ENCODE measurements at places on chromosomes 4 and X.

- peak; percentile 85 for DNase-seq
Measured at GRCh38 chr4:8315435-8316250, 46.1 kb downstream of the HTRA3 start.

DNA sequence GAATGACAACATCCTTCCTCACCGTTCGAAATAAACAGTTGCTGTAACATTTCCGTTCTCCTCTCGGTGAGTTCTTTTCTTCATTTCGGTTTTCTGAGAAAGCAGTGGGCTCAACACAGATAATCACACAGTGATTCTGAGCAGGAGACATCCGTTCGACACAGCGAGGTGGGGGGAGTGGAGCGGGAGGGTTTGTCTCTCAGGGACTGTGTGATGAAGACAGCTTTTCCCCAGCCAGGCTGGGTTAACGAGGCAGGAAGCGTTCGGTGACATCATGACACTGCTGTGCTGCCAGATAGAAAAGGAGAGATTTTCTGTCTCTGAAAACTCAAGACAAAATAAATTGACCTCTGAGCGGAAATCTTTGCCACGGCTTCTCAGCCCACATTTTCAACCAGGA is 119.3 kb downstream of the CRLF2 start:
- peak; percentile 10 for DNase-seq

- DNase-seq = no peak
Measured at GRCh38 chrX:71634366-71634765, 16.1 kb upstream of the CXCR3 start.

GRCh38 chr4:167032871-167033270 is 201.4 kb downstream of the SPOCK3 start:
- peak; percentile 24 for DNase-seq

DNA sequence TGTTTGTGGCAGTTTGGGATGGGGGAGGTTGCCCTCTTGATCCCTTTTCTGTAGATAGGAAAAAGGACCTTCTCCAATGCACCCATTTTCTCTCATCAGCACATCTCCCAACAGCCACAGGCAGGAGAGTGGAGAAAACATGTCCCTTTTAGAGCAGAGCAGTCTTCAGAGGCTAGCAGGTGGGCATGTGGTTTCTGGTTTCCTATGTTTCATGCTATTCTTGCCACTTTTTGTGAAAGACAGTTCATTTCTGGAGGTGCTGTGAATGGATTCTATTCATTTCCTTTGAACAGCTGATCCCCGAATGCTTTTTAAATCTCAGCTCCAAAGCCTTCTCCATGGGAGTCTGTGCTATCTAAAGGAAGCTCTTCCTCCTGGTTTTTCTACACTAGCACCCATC is 18.9 kb downstream of the RASL11B start:
- DNase-seq = no peak

DNA sequence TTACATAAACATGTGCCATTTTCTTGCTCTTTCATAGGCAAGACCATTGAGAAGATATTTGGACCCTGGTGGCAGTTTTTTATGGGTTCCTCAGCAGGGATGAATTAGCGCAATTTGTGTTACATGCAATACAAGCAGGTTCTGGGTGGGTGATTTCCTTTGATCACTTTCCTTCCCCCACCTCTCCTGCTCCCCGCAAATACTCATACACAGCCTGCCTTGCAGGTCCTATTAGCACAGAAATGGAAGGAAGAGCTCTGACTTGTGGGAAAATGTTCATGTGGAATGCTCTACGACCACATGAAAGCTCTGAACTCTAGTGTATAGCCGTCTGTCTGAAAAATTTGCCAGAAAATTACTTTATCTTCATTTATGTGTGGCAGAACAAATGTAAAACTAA is 361.0 kb upstream of the FAT1 start:
- no peak for DNase-seq

- no peak for DNase-seq
Measured at GRCh38 chrX:27307546-27307945, 155.6 kb downstream of the PPP4R3C start.

DNA sequence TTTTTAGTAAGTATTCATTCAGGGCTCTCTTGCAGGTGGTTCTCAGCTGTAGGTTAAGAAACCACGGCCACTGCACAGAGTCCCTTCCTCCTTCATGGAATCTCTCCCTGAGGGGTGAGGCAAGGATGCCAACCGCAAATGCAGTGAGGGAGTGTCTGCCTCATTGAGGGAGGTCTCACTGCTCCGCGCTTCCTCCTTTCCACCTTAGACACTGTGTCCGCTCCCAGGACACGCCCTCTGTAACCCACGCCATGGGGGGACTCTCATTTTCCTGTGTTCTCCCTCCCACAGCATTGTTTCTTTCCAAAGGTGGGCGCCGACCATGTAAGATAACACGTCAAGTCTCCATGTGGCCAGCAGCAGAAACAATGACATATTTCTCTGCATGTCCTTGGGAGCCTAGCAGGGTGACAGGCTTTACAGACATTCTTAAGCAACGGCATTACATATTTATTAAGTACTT is 63.2 kb downstream of the SEPSECS start:
- no peak for DNase-seq

- DNase-seq = no peak
Measured at GRCh38 chr4:148770848-148771247, 328.6 kb upstream of the NR3C2 start.

DNA sequence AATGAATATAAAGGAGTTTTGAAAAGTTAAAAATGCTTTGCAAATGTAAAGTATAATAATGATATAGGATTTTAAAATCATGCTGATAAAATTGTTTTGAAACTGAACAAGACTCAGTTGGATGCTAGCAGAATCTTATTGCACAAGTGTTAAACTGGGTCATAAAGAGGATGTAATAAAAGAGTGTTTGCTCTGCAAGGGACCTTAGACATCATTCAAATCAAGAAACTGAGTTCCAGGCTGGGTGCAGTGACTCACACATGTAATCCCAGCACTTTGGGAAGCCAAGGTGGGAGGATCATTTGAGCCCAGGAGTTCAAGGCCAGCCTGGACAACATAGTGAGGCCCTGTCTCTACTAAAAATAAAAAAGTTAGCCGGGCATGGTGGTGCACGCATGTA is 27.5 kb upstream of the DUSP21 start:
- DNase-seq = no peak

- no peak for DNase-seq
Measured at GRCh38 chr4:137681081-137681480, 148.8 kb upstream of the PCDH18 start.

GRCh38 chr4:77845400-77845799 is 17.2 kb upstream of the MRPL1 start:
- no peak for DNase-seq

DNA sequence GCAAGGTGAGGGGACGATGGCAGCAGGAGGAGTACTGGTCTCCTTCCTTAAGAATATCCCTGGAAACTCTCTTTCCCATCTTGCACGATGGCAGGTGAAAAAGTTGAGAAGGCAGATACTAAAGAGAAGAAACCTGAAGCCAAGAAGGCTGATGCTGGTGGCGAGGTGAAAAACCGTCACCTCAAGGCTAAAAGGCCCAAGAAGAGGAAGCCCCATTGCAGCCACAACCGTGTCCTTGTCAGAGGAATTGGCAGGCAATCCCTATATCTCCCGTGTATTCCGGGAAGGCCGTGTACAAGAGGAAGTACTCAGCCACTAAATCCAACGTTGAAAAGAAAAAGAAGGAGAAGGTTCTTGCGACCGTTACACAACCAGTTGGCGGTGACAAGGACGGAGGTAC is 40.0 kb downstream of the CRLF2 start:
- DNase-seq = no peak

GRCh38 chrX:46366381-46367207 is 178.6 kb downstream of the ZNF674 start:
- DNase-seq = no peak

DNA sequence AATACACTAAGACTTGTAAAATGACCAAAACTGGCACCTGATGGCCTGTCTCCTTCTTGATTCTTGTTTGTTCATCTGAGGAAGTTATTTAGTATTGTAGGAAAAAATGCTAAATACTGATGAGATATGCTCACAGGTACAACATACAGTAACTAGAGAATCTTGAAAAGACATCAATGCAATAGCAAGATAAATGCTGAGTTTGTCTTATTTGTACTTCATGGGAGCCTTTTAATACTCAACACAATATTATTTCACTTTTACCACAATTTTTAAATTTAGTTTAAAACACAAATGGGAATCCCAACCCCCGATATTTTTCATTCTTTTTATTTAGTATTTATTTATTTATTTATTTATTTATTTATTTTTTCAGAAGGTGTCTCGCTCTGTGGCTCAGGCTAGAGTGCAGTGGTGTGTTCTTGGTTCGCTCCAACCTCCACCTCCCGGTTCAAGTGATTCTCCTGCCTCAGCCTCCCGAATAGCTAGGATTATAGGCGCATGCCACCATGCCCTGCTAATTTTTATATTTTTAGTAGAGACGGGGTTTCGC is 12.1 kb downstream of the HHIP start:
- no peak for DNase-seq

DNA sequence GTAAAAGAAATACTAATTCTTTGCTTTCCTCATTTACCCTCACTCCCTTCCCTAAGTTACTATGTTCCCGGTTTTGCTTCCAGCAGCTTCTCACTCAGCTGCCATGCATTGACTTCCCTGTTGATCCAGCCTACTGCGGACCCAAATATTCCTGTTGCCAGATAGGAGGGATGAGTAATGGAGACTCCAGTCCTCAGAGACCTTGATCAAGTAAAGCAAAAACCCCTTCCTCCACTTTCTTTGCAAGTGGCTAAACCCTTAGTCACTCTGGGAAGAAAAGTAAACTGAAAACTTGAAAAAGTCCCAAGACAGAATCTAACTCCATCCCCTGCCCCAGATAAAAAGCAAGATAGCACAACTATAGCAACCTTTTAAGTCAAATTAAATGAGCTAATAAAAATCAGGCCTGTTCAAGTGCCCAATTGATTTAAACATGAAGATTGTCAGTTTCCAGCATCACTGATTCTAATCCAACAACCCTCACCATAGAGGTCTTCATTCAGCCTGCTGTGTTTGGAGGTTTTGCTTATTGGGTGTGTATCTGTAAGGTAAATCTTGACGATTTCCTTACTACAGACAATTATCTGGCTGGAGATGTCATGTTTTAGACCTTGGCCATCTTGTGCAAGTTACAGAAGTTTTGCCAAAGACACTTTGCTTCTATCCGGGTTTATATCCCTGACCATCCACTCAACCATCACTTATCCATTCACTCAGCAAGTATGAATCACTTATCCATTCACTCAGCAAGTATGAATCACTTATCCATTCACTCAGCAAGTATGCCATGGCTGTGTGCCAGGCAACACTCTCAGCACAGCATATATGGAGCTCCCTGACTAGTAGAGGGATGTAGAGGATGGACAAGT is 17.6 kb downstream of the FGFBP1 start:
- DNase-seq = peak; percentile 96

- no peak for DNase-seq
Measured at GRCh38 chr4:42627885-42628646, 28.8 kb downstream of the ATP8A1 start.

- peak; percentile 87 for DNase-seq
Measured at GRCh38 chrX:139932901-139933796, at the start of gene ATP11C. ATP11C (minus strand) TSS chrX:139933053; CDS start chrX:139932042, 1,011 bp downstream.

- no peak for DNase-seq
Measured at GRCh38 chrX:68696267-68696990, 49.0 kb downstream of the STARD8 start.

DNA sequence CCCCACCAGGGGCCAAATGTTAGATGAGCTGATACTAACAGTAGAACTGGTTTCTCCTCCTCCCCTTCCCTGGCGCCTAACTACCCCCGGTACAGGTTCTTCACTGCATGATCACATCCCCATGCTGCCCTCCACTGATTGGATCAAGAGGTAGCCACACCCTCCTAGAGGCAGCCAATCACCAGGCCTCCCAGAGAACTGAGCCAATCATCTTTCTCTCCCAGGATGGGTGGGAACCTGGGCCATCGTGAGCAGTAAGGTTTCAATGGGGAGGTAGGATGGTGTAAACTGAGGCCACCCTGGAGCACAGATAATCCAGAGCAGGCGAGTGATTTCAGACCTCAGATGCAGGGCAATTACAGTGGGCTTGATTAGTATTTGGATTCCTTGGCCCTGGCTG is 64.2 kb downstream of the PPP2R2C start:
- no peak for DNase-seq

GRCh38 chrX:130108647-130109428 is 1.5 kb downstream of the ELF4 start:
- DNase-seq = peak; percentile 52

DNA sequence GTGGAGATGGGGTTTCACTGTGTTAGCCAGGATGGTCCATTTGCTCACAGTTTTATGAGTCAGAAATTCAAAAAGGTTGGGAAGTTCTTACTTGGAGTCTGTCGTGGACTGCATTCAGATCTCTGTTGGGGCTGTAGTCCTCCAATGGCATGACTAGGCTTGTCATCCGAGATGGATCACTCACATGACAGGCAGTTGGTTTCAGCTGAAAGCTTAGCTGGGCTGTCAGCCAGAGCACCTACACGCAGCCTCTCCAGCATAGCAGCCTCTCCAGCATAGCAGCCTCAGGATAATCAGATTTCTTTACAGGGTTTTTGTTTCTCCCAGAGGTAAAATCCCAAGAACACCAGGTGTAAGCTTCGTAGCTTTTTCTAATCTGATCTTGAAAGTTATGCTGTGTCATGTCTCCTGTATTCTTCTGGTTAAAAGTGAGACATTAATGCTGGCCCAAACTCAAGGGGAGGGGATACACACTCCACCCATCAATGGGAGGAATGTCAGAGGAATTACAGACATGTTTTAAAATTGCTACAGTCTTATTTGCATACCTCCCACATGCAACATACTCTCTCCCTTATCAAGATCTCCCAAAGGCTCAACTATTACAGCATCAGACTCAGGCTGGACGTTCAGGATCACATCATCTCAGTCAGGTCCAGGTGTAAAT is 31.6 kb upstream of the SOD3 start:
- DNase-seq = peak; percentile 63

DNA sequence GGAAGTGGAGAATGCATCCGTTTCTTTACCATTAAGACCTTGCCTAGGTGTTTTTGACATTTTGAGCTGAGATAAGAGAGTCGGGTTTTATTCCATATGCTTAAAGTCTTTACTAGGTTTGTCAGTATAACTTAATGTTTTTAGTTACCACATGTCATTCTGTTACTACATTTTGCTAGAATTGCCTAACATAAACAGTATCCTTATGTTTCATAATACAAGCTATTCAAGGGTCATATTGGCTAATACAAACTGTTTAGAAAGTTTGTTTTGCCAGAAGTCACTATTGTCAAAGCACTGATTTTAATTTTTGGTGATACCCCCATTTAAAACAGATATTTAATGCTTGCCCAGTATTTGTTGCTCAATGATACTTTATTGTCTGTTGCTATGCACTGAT is 427.7 kb upstream of the MAGEB2 start:
- DNase-seq = no peak

- no peak for DNase-seq
Measured at GRCh38 chr4:153890761-153891160, 101.9 kb upstream of the SFRP2 start.

GRCh38 chr4:170400361-170400760 is 310.6 kb upstream of the AADAT start:
- no peak for DNase-seq

DNA sequence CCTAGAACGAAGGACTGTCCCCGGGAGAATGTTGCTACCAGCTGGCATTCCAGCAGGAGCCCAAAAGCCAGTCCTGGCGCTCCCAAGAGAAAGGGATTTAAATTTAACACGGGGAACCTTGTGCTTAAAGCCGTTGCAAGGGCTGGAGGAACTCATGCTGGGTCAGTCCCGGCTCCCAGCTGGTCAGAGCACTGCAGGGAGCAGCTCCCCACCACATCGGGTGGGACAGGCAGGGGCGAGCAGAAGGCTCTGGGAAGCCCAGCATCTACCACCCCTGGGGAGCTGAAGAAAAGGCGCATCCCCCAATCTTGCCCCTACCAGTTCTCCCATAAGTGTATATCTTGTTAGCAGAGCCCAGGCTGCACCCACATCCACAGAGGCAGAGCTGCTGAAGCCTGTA is 15.7 kb downstream of the CFAP99 start:
- no peak for DNase-seq
